Activated naive CD8-positive, alpha-beta T cell treated with anti-CD3 and anti-CD28 coated beads, Interleukin-2, amount 10 ng/mL, durations not matched to agents 7 days and 5 days (primary cell): ENCODE measurements at places on chromosomes 16 and 17. TPM values are rescaled to one million over a fixed set of nuclear protein-coding genes. Genes with fewer than 3 reads are reported as not detected.

The GAS7 gene
- 2.7 TPM for total RNA-seq

The ERN2 gene
- not detected for total RNA-seq

The RAMP2 gene
- not detected for total RNA-seq

The TMC6 gene
- total RNA-seq = 646 TPM

The MMP28 gene
- total RNA-seq = 0.75 TPM

The CD300E gene
- not detected for total RNA-seq

GRCh38 chr17:10652984-10653659 is 4.0 kb downstream of the MYH3 start:
- no peak for DNase-seq
- peak overlapping the region; percentile 40 for H3K27ac ChIP-seq
- peak overlapping the region; percentile 14 for H3K4me3 ChIP-seq
- H3K27me3 ChIP-seq = peaks cover 1% of the 10 kb centered on the region

DNA sequence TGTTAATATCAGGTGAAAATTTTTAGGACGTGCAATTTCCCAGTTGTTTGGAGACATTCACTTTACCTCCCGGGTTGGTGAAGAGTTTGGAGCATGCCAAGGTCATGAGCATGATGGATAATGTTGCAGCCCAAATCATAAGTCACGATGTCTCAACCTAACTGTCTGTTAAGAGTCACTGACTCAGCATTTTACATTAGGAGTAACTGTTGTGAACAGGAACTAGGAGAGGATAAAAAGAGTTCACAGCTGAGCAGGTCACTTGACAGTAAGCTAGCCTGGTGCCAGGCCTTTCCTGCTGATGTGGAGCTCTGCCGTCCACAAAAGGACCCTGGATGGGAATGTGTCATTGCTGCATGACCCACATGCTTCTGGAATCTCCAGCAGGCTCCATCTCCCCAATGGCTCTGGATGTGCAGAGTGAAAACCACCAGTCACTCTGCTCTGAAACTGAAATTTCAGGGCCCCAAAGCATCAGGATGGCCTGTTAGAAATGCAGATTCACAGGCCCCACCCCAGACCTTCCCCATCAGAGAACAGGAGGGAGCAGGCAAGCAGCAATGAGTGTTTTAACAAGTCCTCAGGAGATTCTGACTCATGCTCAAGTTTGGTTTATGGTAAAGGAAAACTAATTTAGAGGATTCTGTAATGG is 371.6 kb upstream of the MAF start:
- no peaks in the 10 kb centered on the region for H3K27me3 ChIP-seq
- DNase-seq = no peak
- no peak overlapping the region for H3K4me3 ChIP-seq
- no peaks in the 10 kb centered on the region for H3K36me3 ChIP-seq
- H3K4me1 ChIP-seq = no peaks in the 10 kb centered on the region

DNA sequence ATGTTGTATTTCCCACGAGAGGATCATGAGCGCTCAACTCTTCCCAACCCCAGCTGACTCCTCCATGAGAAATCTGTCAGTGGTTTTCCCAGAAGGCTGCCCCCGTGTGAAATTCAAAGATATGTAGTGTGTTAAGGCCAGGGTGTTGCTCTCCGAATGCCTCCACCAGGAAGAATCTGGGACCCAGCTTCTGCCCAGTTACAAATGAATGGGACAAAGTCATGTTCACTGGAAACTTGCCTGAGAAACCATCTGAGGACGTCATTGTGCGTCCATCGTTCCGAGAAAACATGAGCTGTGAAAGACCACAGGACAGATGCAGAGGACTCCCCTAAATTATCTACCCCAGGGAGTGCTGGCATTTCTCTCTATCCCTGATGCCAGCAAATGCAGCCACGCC is 86.0 kb downstream of the AIPL1 start:
- H3K36me3 ChIP-seq = no peaks in the 10 kb centered on the region
- H3K27ac ChIP-seq = no peak overlapping the region
- no peak overlapping the region for H3K4me3 ChIP-seq
- H3K27me3 ChIP-seq = peaks cover 10% of the 10 kb centered on the region
- no peak for DNase-seq

DNA sequence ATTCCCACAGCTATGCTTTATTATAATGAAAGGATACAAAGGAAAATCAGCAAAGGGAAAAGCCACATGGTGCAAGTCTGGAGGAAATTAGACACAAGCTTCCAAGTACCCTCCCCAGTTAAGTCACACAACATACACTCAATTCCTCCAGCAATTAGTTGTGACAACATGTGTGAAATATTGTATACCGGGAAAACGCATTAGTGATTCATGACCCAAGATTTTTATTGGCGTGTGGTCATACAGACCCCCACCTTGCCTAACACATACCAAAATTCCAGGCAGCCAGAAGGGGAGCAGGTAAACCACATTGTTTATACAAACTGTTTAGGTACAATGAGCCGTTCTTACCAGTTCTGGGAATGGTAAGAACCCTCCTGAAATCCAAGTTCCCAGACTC is 160.6 kb downstream of the CYB561 start:
- DNase-seq = no peak
- no peaks in the 10 kb centered on the region for H3K27me3 ChIP-seq
- H3K36me3 ChIP-seq = peaks cover 1% of the 10 kb centered on the region
- no peaks in the 10 kb centered on the region for H3K4me1 ChIP-seq

DNA sequence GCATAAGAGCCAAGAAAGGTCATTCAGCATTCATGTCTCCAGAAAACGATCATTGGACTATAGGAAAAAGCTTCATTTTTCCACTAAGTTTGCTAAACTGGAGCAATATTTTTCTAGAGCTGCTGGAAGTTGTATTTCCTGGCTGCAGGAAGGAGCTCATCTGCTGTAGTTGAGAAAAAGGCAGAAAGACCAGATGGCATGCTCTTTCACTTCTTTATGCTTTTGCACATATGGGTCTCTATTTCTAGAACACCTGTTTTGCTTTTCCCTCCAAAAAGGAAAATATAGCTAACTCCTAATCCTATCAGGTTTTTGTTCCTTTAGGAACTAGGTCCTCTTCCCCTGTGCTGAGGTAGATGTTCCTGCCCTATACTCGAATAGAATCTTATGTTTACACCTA is 61.9 kb upstream of the HLF start:
- H3K4me3 ChIP-seq = no peak overlapping the region
- peaks cover 16% of the 10 kb centered on the region for H3K27me3 ChIP-seq
- H3K4me1 ChIP-seq = no peaks in the 10 kb centered on the region
- no peak for DNase-seq
- H3K27ac ChIP-seq = no peak overlapping the region
- H3K36me3 ChIP-seq = no peaks in the 10 kb centered on the region

- no peak for DNase-seq
- no peaks in the 10 kb centered on the region for H3K27me3 ChIP-seq
- H3K27ac ChIP-seq = peak overlapping the region; percentile 90
- H3K4me1 ChIP-seq = peaks cover 82% of the 10 kb centered on the region
Measured at GRCh38 chr17:77441940-77442339, 301.2 kb downstream of the SEC14L1 start.

- DNase-seq = no peak
- H3K27me3 ChIP-seq = no peaks in the 10 kb centered on the region
- H3K4me1 ChIP-seq = peaks cover 23% of the 10 kb centered on the region
- H3K36me3 ChIP-seq = peaks cover 18% of the 10 kb centered on the region
- peak overlapping the region; percentile 95 for H3K27ac ChIP-seq
Measured at GRCh38 chr17:7315570-7316235, 543 bp upstream of the GPS2 start.

- H3K27ac ChIP-seq = no peak overlapping the region
- no peaks in the 10 kb centered on the region for H3K36me3 ChIP-seq
- no peak for DNase-seq
Measured at GRCh38 chr17:31446195-31446967, 54.9 kb downstream of the RAB11FIP4 start.

GRCh38 chr16:85473909-85474620 is 139.1 kb upstream of the GSE1 start:
- H3K4me3 ChIP-seq = no peak overlapping the region
- DNase-seq = no peak
- H3K4me1 ChIP-seq = no peaks in the 10 kb centered on the region
- no peaks in the 10 kb centered on the region for H3K36me3 ChIP-seq

DNA sequence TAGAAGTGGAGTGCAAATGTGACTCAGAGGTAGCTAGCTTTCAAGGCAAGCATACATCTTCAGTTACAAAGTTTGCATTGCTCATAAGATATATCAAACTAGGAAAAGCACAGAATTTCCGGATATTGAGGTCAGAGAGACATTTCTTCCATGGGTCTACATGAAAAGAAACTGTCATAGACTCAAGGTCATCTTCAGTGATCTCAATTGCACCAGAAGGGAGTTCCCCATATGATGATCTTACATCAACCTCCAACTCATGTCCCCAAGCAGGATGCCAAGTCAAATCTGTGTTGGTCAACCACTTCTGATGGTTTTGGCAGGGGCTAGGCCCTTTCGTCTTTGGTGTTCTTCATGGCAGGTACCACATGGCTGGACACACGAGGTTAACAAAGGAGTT is 459.9 kb upstream of the MAF start:
- no peak overlapping the region for H3K4me3 ChIP-seq
- no peak for DNase-seq
- no peaks in the 10 kb centered on the region for H3K4me1 ChIP-seq
- H3K27me3 ChIP-seq = no peaks in the 10 kb centered on the region
- H3K27ac ChIP-seq = no peak overlapping the region

DNA sequence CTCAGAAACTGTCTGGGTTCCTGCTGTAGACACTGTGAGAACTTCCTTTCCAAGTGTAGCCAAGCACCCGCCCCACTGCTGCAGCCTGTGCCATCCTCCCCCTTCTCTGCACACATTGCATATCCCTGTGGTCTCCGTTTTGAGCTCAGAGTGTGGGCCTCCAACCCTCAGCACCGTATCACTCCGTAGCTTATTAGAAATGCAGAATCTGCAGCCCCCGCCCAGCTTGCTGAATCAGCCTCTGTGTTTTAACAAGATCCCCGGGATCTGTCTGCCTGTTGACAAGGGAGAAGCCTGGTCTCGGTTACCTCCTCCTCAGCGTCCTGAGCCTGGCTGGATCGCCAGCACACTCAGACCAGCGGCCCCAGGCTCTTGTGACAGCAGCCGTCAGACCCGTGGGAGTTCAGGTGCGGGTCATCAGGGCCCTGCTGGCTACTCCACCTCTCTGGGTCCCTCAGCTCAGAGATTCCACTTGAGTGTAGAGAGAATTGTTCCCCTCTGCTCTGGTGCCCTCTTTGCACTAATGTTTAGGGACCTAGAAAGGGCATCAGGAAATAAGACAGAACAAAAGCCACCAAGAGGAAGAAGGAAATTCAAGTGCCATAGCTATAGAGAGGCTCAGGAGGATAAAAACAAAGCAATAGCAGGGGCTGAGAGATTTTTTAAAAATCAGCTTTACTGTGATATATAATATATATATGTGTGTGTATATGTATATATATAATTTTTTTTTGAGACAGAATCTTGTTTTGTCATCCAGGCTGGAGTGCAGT is 92.3 kb downstream of the PITPNC1 start:
- DNase-seq = peak; percentile 55
- H3K4me1 ChIP-seq = peaks cover 60% of the 10 kb centered on the region

DNA sequence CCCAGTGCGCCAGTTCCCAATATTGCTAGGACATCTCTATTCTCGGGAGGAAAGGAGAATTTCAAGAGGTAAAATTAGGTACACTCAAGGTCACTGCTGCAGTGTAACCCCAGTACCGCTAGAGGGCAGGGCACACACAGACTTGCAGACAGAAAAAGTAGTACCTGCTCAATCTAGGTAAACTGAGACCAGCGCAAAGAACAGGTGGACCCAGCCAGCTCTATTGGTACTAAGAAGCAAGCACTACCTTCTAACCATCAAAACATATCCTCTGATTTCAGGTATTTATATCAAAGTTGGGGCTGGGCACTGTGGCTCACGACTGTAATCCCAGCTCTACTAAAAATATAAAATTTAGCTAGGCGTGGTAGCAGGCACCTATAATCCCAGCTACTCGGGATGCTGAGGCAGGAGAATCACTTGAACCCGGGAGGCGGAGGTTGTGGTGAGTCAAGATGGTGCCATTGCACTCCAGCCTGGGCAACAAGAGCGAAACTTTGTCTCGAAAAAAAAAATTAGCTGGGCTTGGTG is 3.6 kb upstream of the WDR81 start:
- peaks cover 31% of the 10 kb centered on the region for H3K4me1 ChIP-seq
- no peak overlapping the region for H3K4me3 ChIP-seq
- no peak overlapping the region for H3K27ac ChIP-seq
- peak; percentile 73 for DNase-seq

DNA sequence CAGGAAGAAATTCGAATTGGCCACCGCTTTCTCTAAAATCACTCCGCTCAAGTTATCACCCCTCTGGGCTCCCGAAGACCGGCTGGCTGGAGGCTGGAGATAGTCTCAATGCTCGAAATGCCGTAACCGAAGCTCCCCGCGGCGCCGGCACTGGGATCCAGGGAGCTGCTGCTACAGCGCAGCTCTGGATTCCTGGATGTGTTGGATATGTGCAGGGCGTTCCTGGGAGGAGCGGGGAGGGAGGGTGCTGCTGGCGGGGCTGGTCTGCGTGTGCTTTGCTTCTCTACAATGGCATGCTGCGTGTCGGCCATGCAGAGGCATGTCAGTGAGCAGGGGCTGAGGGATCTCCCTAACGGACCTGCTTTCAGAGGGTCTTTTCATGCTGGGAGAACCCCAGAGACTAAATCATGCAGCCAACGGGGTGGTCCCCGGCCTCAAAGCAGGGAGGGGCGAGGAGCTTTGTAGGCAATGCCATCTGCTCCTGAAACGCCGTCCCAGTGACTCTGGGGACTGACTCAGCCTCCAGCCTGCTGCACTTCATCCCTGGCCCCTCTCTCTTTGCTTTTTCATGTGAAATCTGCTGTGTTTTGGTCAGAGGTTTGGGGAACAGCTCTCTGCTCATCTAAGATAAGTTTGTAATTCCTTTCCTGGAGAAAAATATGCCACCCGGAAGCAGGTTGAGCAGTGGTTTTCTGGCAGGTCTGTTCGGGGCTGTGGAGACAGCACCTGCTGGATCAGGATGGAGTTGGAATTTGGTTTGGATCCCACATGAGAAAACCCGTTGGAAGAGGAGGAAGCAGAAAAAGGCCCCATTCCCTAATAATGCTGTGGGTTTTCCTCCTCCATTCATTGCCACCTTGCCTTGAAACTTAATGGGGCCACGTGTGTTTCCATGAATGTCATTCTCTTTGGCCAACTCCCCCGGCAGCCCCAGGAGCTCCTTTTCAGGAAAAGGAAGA is 311.4 kb downstream of the SEC14L1 start:
- H3K4me1 ChIP-seq = peaks cover 51% of the 10 kb centered on the region
- H3K4me3 ChIP-seq = peak overlapping the region; percentile 99
- H3K27me3 ChIP-seq = no peaks in the 10 kb centered on the region

GRCh38 chr16:1258906-1259759 is 3.3 kb downstream of the TPSD1 start:
- H3K36me3 ChIP-seq = no peaks in the 10 kb centered on the region
- peak overlapping the region; percentile 53 for H3K4me3 ChIP-seq
- peaks cover 13% of the 10 kb centered on the region for H3K27me3 ChIP-seq
- DNase-seq = no peak
- H3K27ac ChIP-seq = no peak overlapping the region
